ENCODE measurements at places on chromosomes 6 and 20. TPM values are rescaled to one million over a fixed set of nuclear protein-coding genes. Genes with fewer than 3 reads are reported as not detected.

DNA sequence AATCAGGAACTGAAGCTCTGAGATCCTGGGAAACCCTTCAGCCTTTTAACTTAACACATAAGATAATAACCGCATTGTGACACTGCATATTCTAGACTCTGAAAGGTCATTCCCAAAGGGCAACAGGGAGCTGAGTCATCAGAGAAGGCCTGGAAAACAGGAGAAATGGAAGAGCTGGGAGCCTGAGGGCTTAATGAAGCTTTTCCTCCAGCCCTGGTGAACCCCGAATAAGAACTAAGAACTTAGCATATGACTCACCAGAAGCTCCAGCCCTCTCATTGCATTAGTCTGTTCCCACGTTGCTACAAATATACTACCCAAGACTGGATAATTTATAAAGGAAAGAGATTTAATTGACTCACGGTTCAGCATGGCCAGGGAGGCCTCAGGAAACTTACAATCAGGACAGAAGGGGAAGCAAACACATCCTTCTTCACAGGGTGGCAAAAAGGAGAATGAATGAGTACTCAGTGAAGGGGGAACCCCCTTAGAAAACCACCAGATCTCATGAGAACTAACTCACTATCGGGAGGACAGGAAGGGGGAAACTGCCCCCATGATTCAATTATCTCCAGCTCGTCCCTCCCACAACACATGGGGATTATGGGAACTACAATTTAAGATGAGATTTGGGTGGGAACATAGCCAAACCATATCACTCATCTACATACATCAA, 648.5 kb downstream of the TFAP2A start:
- peaks cover 26% of the 10 kb centered on the region for H3K4me1 ChIP-seq
- H3K27ac ChIP-seq, result peak overlapping the region; percentile 74
- no peak for DNase-seq
- H3K27me3 ChIP-seq, result peaks cover 4% of the 10 kb centered on the region

Gene BTNL2
- not detected for total RNA-seq

Gene STX11
- 4.9 TPM for total RNA-seq

DNA sequence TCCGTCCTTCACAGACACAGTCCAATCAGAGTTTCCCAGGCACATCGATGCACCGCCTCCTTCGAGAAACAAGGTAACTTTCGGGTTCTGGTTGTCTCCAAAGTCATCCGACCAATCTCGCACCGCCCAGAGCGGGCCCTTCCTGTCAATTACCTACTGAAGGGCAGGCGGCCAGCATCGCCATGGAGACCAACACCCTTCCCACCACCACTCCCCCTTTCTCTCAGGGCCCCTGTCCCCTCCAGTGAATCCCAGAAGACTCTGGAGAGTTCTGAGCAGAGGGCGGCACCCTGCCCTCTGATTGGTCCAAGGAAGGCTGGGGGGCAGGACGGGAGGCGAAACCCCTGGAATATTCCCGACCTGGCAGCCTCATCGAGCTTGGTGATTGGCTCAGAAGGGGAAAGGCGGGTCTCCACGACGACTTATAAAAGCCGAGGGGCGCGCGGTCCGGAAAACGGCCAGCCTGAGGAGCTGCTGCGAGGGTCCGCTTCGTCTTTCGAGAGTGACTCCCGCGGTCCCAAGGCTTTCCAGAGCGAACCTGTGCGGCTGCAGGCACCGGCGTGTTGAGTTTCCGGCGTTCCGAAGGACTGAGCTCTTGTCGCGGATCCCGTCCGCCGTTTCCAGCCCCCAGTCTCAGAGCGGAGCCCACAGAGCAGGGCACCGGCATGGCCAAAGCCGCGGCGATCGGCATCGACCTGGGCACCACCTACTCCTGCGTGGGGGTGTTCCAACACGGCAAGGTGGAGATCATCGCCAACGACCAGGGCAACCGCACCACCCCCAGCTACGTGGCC, at the start of gene HSPA1B:
HSPA1B (plus strand) TSS at position 453 of the 794 bp plus-strand sequence; CDS start at position 666, 213 bp downstream.
- H3K4me3 ChIP-seq, result peak within 1 kb of the TSS; percentile 87
- DNase-seq, result peak; percentile 98
- no peaks in the 10 kb centered on the region for H3K36me3 ChIP-seq
- H3K27ac ChIP-seq, result peak within 1 kb of the TSS; percentile 97
- no peaks in the 10 kb centered on the region for H3K27me3 ChIP-seq
